Daoy (cell line): ENCODE measurements at places on chromosomes 13 and 19.

DNA sequence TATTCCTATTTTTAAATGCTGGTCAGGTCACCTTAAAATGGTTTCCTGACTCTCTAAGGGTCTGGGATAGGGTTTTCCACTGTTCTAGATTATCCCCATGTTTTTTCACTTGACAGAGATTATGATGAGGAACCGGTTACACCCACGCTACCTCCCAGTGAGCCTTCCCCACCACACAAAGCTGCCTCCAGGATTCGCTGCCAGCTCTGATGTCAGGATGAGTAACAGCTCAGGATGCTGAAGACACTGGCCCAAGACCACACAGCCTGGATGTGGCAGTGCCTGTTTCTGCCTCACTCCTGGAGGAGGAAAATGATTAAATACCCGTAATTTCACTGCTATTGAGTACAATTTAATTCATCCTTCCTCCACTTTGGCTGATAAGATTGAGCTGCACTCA, 22.9 kb downstream of the ZNF114 start:
- peak; percentile 95 for DNase-seq

GRCh38 chr13:18943273-18943672, 238.4 kb downstream of the TUBA3C start:
- DNase-seq: no peak

DNA sequence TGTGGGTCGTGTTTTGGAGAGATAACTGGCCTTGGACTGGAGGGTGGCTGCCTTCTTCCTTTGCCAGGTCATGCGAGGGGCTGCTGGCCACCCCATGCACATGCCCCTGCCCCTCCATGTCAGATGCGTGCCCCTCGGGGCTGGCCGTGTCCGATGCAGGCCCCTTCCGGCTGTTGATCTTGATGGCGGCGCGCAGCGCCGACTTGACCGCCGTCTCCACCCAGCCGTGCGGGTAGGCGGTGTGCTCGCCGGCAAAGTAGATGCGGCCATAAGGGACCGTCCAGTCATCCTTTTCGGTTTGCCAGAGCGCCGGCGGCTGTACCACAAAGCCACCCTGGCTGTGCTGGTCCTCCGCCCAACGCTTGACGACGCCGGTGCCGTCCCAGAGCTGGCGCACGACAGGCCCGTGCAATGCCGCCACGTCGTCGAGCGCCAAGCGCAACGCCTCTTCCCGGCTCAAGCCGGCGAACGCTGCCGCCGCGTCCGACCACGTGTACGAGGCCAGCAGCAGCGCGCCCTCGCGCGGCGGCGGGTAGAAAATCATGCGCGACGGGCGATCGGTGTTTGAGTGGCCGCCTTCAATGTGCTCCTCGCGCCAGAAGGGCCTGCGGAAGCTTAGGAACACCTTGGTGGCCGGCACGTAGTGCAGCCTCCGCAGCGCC, 6.9 kb downstream of the IL4I1 start:
- DNase-seq: no peak

- no peak for DNase-seq
Measured at GRCh38 chr13:30034458-30034795, 184.0 kb upstream of the UBL3 start.

- DNase-seq: no peak
Measured at GRCh38 chr19:11594084-11594483, 3.2 kb upstream of the ZNF627 start.

DNA sequence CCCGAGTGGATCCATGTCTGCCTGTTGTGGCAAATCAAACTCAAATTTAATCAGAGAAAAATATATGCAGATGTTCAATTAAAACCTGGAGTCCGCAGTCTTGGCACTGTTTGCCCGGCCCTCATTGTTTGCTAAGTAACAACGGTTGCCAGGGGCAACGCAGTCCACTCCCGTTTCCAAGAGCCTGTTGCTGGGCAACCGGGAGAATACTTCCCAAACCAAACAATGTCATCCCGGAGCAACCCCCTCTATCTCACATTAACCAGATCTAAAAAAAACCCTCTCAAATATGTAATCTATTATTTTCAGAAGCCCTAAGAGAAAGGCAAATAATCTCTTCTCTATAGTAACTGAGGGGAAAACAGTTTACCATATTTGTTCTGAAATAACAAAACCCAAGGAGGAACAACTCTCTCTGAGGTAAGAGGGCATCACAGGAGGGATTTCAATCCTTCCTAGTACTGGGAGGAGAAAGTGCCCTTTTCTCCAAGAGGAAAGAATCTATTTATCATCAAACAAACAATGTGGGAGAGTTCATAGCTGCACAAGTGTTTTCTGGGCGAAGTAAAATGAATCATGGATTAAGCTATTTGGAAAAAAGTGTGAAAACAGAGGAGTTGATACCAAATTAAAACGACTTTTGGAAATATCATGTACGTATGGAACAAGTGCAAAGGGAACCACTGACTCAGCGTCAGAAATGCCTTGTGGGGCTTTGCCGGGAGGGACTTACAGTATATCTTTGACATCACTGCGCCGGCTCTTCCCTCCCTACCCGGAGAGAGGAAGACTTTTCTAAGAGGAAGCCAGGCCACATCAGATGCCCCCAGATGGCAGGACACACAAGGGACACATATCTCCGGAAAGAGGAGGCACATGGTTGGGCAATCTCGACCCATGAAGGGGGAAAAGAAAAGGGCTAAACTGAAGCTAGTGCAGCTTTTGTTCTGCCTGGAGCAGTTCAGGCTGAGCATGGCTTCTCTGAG, 43.3 kb downstream of the RFX2 start:
- peak; percentile 89 for DNase-seq

DNA sequence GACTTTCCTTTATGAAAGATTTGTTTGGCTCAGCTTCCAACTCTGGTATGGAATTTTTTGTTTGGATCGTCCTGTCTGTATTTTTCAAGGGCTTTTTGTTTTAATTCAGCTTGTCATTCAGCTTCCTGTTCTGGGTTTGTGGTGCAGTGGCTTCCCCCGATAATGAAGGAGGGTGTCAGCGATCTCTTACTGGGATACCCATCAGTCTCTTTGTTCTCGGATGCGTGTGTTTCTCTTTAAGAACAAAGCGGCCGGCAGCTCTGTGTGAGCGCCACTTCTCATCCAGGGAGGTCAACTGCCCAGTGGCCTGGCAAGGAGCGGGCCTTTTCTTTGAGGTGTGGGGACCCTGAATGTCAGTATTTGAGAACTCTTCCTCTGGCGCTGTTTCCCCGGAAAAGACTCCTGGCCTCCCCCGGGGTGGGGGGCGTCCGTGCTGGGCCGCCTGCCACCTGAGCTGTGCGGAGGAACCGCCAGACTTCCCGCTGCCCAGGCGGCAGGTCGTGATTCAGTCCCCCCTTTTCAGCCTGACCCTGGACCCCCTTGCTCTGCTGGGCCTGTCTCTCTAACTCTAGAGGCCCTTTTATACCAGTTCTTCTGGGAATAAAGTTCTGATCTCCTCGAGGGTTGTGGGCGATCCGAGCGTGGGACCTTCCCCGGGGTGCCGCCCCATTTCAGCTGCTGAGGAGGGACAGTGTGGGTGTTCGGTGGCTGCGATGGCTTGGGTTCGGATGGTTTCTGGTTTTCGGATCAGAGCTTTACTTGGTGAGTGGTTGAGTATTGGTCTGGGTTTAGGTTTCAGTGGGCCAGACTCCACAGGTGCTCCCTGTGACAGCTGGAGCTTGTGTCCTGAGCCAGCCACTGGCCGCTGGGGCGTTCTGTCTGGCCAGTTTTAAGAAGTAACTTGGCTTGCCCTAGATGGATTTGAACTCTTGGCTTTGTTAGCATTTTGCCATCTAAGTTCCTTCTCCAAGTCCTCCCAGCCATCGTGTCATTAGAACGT, 3.4 kb downstream of the SF3A2 start:
- DNase-seq: no peak

DNA sequence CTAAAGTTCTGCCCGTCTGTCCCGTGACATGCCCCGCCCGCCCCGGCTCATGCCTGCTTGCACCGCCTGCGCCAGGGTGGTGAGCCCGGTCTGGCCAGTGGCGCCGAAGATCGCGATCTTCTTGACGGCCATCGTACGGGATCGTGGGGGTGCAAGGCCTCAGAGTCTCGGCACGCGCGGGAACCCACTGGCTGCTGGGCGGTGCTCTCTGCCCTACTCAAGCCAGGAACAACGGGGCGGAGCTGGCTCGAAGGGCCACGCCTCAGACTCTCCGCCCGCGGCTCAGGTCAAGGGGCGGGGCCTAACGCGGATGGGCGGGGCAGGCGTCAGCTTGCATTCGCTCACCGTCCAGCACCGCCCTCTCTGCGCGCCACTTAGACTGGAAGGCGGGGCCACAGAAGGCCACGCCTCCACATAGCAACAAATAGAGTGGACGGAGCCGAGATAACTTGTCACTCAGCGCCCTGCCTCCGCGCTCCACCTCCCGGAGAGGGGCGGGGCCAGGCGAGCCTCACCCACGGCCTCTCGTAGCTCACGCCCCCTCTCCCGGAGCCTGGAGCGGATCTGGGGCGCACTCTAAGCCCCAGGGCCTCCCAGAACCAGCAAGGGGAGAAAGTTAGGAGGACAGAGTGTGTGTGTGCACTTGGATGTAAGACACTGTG, at the start of gene BLVRB:
Gene BLVRB (minus strand): TSS at position 189 of the 662 bp plus-strand sequence. CDS start 57 bp downstream, at position 132.
- peak; percentile 100 for DNase-seq
